ENCODE measurements at places on chromosomes 3 and 15.

DNA sequence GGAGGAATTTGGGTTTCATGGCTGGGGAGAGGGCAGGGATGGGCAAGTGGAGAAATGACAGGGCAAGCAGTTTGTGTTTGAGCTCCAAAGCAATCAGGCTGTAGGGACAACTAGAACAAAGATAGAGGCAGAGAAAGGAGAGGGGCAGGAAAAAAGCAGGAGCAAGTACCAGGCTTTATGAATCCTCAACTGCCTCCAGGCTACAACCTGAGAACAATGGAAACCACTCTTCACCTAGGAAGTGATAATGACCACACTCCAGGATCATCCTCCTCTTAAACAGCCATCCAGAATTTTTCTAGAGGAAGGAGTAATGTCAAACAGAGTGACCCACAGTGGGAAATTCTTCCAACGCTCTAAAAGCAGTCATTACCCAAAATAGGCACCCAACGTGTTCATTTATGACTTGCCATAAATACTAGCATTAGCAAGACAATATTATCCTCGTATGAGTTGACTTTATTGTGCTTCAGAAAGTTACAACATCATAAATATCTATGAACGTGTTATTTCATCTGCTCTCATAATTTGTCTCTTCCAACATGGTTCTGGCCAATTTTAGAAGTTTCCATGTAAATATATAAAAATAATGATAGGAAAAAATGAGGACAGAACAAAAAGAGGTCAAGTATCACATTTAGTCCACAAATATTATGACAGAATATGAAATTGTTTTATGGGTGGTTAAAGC, 50.5 kb downstream of the TNFAIP8L3 start:
- DNase-seq: no peak

DNA sequence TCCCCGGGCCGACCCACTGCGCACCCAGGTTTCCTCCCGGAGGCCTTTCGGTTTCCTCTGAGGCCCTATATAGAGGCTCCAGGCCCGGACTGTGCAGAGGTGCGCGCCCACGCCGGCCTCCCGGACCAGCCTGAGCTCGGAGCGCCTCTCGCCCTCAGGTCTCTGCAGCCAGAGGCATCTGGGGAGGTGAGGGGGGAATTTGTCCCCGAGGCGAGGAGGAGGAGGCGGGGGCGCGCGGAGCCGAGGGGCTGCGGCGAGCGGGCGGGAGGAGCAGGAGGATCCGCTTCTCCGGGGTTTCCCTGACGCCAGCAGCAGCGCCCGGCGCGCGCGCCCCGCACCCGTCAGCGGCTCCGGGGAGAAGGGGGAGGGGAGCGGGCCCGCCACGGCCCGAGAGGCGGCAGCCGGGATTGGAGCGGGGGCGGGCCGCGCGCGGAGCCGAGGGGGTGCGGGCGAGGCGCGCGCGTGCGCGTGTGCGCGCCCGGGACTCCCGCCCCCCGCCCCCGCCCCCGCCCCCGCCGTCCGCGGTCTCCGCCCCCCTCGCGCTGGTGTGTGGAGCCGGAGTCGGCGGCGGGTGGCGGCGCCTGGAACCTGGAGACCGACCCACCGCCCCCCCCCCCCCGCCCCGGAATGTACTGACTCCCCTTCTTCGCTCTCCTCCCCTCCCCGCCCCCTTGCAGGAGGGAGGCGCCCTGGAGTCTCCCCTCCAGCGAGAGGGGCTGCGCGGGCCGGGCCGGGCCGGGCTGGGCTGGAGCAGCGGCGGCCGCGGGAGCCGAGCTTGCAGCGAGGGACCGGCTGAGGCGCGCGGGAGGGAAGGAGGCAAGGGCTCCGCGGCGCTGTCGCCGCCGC, at the start of gene NEO1:
Gene NEO1, plus strand, starts transcription at position 657 of the 846 bp plus-strand sequence. CDS start 213 bp downstream, outside the sequence.
- DNase-seq: peak; percentile 60

DNA sequence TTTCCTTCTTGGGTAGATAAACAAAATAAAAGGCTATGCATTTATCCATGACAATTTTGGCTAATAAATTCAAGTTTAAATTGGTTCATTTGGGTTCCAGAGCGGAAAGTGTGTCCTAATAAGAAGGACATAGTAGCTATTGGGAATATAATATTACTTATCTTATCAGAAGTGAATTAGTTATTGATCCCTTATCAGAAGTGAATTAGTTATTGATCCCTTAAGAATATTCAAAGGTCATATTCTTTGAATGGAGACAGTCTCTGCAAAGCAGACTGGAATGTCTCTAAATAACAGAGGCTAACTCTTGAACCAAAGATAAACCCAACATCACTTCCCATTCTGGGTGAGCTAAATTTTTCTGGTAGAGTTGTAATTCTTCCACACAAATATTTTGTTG, 290.7 kb upstream of the BCHE start:
- DNase-seq: no peak

DNA sequence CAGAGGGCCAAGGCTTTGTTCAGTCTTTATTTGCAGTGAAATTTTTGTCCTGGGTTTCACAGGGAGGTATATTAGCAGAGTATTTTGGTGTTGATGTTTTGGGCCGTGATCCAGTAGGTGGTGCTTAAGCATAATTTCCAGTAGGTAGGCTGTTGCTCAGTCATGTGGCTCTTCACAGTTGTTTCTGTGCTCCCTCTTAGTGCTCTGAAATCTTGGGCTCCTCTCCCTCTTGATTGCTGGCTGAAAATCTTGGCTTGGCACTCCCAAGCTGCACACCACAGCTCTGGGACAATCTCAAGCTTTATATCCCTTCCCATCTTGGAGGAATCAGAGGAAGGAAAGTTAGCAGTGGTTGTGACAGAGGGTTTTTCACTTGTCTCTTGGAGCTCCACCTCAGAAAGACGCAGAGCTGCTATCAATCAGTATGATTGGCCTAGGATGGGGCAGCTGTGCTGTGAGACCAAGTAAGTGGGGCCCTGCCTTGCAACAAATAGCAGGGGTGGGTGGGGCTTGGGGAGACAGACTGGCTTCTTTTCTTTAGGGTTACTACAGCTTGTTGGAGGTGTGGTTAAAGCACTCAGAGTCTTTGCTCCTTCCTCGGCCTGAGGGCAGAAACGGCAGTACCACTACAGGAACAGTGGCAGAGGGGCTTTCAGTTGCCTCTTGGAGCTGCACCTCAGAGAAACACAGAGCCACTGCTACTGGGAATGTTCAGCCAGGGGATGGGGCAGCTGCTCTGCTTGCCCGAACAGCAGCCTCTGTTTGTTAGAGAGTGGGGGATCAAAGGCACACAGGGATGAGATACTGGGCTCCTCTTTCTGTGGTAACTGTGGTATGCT, 627.0 kb downstream of the SI start:
- no peak for DNase-seq

DNA sequence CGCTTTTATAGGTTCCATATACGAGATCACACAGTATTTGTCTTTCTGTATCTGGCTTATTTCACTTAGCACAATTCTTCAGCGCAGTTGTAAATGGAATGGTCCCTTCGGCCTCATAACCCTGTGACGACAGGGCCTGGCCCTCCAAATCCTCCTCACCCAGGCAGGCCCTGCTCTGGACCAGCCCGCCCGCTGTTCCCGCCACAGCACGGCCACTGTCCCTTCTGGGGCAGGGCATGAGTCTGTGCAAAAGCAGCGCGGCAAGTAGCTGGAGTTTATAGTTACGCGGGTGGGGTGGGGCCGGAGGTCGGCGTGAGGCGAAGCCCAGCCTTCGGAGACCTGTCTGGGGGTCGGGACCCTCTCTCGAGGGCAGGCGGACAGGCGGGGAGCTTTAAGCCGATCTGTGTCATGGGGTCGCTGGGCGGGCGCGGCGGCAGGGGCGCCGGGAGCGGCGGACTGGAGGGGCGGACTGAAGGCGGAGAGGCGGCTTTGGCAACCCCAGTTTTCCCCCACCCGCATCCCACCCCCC, 543 bp downstream of the ARPIN start:
- DNase-seq: no peak

- DNase-seq: no peak
These were observed 284 bp upstream of the TSC22D2 start for GRCh38 chr3:150407808-150408220.

GRCh38 chr3:27533261-27533607, 49.0 kb upstream of the SLC4A7 start:
- DNase-seq: no peak
